ENCODE measurements at places on chromosomes 1 and 21.
A peak's percentile ranks its signal among the peaks of the same experiment; 100 is the strongest.

DNA sequence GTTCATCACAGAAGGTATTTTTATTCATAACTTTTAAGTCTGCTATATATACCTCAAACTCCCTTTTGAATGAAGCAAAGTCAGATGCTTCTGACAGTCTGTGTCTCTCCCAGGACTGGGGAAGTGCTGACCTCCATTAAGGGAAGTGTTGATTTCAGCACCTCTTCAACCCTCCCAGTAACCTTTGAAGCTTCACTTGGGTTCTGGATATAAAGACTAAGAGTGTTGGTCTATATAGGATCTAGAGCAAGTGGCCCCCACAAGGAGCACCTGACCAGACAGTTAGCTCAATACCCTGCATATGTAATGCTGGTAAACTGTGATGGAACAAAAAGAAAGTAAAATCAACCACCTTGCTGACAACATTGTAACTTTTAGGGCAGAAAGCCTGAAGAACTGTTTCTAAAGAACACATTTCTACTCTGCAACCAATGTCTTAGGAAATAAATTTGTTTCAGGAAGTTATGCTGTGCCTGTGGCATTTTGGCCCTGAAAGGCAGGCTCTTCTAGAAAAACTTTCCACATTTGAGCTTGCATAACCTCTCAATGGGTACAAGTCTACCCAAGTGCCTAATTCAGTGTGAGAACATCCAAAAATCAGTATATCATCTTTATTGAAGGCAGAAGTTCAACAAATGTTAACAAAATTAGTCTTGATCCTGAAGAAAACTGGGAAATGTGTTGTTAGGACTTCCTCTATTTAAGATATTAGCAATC is 865 bp upstream of the PTPN22 start:
- peaks cover 16% of the 10 kb centered on the region for H3K4me1 ChIP-seq
- no peak overlapping the region for H3K4me3 ChIP-seq
- H3K27me3 ChIP-seq, result no peaks in the 10 kb centered on the region
- DNase-seq, result no peak
- no peak overlapping the region for H3K27ac ChIP-seq
- no peaks in the 10 kb centered on the region for H3K36me3 ChIP-seq

DNA sequence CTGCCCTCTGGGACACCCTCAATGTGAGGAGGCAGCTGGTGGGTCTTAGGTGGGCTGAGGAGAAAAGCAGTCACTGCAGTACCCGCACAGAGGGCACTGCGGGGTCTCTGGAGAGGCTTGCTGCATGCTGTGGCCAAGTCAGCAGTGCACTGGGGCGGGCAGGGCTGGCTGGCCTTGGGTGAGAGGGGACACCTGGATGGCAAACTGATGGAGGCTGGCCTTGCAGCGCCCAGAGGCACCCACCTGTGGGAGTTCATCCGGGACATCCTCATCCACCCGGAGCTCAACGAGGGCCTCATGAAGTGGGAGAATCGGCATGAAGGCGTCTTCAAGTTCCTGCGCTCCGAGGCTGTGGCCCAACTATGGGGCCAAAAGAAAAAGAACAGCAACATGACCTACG is 3.2 kb downstream of the ELF3 start:
- DNase-seq, result no peak
- no peaks in the 10 kb centered on the region for H3K27me3 ChIP-seq
- no peak overlapping the region for H3K27ac ChIP-seq
- peaks cover 3% of the 10 kb centered on the region for H3K4me1 ChIP-seq
- H3K36me3 ChIP-seq, result no peaks in the 10 kb centered on the region

DNA sequence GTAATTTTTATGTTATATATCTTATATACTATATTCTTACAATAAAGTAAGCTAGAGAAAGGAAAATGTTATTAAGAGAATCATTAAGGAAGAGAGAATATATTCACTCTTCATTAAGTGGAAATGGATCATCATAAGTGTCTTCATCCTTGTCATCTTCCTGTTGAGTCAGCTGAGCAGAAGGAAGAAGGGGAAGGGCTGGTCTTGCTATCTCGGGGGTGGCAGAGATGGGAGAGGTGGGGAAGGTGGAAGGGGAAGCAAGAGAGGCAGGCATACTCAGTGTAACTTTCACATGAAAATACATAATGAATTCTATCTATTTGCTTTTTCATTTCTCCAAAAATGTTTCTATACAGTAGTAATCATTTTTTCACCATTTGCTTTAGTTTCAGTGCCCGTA is 5.1 kb downstream of the DNASE2B start:
- H3K36me3 ChIP-seq, result no peaks in the 10 kb centered on the region
- H3K4me3 ChIP-seq, result no peak overlapping the region
- H3K4me1 ChIP-seq, result peaks cover 3% of the 10 kb centered on the region

- peak overlapping the region; percentile 96 for H3K27ac ChIP-seq
- H3K4me1 ChIP-seq, result peaks cover 22% of the 10 kb centered on the region
- H3K36me3 ChIP-seq, result no peaks in the 10 kb centered on the region
- H3K4me3 ChIP-seq, result no peak overlapping the region
- H3K27me3 ChIP-seq, result no peaks in the 10 kb centered on the region
- DNase-seq, result no peak
Observed at GRCh38 chr1:43004587-43005459, 46.2 kb upstream of the SLC2A1 start.

DNA sequence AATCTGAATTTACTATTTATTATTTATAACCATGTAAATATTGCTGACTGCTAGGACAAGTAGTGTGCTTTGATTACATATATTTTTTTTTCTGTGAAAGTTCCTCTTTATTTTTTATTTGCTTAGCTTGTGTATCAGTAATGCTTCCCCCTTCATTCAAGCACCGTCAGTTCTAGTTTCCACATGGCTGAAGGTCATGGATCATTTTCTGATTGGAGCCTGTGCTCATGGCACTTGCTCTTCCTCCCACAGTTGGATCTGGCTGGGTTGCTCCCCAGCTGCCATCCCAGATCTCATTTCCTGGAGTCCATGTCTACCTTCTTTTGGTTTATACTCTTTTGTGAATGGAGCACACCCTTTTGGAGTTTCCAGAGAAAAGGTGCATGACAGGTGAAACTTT is 57.0 kb upstream of the IGSF5 start:
- H3K4me1 ChIP-seq, result no peaks in the 10 kb centered on the region
- DNase-seq, result no peak
- no peaks in the 10 kb centered on the region for H3K27me3 ChIP-seq
- H3K27ac ChIP-seq, result no peak overlapping the region
- H3K36me3 ChIP-seq, result no peaks in the 10 kb centered on the region
- H3K4me3 ChIP-seq, result no peak overlapping the region

DNA sequence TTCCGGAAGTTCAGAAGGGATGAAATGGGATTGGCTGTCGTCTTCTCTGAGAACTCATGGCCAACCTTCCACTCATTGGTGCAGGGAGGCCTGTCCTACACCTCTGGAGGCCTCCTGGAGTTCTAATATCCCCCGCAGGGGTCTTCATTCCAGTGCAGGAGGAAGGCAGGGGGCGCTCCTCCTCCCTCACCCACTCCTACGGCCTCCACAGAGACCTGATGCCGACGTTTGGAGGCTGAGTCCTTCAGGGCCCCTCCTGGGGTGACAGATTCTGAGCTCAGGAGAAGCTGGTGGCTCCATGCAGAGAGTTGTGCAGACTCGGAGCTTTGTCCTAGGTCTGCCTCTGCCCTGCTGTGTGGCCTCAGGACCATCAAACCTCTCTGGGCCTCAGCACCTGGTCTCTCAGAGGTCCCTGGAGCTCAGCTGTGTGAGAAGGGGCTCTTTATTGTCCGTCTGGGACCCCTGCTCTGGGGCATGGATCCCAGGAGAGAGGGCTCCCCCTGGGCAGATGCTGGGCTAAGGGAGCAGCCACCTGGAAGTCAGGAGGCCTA is 102.3 kb upstream of the WNT4 start:
- no peaks in the 10 kb centered on the region for H3K27me3 ChIP-seq
- peaks cover 21% of the 10 kb centered on the region for H3K4me1 ChIP-seq
- H3K27ac ChIP-seq, result no peak overlapping the region
- no peaks in the 10 kb centered on the region for H3K36me3 ChIP-seq
- DNase-seq, result no peak

DNA sequence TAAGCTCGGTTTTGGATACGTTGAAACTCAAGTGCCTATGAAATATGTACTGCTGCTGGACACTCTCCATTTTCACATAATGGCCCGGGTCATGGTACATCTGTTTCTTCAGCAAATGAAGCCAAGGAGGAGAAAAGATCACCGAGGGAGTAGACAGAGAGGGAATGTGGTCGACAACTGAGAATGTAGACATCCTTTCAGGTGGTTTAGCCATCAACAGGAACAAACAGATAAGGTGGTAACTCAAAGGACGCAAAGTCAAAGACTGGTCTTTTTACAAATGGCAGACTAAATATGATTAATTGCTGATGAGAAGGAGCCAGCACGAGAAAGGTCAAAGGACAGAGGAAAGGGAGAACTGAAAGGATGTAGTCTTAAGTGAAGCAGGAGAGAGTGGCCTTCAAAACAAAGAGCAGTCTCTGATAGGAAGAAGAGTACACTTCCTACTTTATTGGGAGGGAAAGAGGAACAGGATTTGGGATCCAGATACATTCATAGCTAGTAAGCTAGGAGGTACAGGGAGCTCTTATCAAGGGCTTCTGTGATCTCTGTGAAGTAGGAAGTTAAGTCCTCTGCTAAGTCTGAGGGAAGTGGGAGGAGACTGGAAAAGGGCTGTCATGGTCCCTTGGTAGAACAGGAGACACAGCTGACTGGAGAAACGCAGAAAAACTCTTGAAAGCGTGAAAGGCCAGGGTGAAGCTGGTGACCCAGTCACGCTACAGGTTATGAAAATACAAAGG is 28.3 kb downstream of the NUP133 start:
- no peaks in the 10 kb centered on the region for H3K4me1 ChIP-seq
- H3K36me3 ChIP-seq, result peaks cover 32% of the 10 kb centered on the region
- DNase-seq, result no peak
- no peaks in the 10 kb centered on the region for H3K27me3 ChIP-seq
- H3K27ac ChIP-seq, result no peak overlapping the region

Data from SK-N-SH (cell line).